ENCODE measurements at places on chromosomes 1 and 21.

GRCh38 chr1:98429965-98430443, 231.5 kb upstream of the SNX7 start:
- no peak for DNase-seq

DNA sequence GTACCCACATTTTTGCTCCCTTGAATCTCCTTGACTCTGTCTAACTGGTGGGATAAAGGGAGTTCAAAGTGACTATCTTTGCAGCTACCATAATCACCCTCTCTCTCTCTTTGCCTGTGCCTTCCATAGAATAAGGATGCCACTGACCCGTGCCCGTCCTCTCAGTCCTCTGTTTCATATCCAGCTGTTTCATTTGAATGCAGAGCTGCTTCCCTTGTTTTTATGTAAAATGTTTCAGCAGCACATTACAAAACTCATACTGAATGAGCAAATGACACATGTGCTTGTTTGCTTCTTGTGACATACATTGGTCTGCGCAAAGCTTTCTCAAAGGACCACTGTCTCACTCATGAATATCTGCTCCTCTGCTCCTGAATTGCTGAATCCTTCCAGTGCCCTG, 38.4 kb downstream of the CDC42 start:
- no peak for DNase-seq

DNA sequence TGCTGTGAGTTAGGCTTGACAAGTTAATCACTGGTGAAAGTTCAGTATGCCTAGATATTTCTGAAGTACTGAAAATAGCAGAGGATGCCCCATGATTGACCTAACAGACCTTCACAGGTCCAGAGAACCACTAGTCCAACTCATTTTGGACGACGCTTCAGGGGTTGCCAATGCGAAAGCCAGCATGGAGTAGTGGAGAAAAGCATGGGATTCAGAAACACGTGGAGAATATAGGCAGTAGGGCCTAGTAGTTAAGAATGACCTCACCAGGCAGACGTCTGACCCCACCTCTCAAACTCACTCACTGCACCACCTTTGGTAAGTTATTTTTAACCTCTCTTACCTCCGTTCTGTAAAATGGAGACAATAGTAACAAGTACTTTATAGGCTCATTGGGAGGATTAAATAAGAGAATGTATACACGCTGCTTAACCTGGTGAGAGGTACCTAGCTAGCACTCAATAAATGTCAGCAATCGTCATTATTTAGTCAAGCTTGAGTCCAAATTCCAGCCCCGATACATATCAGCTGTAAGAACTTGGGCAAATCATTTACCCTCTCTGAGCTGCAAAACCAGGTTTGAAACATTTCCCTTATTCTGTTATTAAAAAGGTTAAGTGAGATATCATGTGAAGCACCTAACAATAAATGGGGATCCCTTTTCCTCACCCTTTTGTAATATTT, 13.2 kb downstream of the PLPP3 start:
- DNase-seq = no peak

DNA sequence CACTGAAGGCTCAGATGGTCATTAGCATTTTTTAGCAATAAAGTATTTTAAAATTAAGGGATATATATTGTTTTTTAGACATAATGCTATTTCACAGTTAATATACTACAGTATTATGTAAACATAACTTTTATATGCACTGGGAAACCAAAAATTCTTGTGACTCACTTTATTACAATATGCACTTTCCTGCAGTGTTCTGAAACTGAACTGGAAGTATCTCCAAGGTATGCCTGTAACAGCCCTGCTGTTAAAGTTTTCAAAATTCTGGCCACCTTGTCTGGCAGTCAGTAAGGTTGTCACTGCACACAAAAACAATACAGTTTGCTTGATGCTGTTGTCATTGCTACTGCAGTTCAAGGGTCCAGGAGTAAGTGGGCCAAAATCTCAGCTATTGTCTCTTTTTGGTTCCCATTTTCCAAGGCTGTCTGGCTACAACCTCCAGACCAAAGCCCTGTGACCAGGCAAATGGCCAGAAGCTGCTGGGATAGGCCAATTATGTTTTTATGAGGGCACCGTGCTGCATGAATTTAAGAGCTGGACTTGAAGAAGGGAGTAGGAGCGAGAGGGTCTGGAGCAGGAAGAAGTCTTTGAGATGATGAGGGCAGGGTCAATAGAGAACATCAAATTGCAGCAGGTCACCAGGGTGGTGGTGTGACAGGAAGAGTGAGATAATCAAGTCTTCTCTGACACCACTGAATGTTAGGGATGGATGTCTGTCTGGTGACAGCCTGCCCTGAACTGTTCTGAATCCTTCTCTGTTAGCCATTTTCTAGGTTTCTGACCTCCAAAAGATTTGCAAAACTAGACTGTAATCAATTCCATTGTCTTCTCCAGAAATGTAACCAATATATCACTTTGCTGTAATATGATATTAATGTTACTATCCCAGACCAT, 82.3 kb upstream of the CACHD1 start:
- no peak for DNase-seq

DNA sequence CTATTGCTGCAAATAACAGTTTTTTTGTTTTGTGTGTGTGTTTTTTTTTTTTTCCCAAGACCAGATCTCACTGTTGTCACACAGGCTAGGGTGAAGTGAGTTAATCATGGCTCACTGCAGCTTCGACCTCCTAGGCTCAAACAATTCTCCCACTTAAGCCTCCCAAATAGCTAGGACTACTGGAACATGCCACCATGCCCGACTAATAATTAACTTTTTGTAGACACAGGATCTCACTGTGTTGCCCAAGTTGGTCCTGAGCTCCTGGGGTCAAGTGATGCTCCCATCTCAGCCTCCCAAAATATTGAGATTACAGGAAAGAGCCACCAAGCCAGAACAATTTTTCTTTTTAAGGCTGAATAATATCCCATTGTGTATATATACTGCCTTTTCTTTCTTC, 34.9 kb downstream of the DRAM2 start:
- no peak for DNase-seq

GRCh38 chr1:95048317-95048716, 24.4 kb downstream of the ALG14 start:
- no peak for DNase-seq

DNA sequence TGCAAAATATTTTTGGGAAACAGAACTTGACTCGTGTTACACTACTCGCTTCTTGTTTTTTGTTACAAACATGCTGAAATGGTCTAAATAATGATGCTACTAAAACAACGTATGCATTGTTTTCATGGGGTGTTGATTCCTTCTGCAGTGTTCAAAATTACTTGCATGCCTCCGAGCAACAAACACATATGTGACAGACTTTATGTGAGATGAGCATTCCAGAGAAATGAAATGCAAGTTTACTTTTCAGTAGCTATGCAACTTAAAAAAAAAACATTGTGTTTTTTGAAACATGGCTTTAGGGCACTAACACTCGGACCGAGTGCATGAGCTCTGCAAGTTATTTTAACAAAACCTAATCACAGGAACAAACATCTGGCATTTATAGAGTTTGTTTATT, 84.8 kb downstream of the CAMTA1 start:
- DNase-seq = no peak

- DNase-seq = no peak
These were observed 233.3 kb downstream of the KCNJ6 start for GRCh38 chr21:37682966-37683365.

DNA sequence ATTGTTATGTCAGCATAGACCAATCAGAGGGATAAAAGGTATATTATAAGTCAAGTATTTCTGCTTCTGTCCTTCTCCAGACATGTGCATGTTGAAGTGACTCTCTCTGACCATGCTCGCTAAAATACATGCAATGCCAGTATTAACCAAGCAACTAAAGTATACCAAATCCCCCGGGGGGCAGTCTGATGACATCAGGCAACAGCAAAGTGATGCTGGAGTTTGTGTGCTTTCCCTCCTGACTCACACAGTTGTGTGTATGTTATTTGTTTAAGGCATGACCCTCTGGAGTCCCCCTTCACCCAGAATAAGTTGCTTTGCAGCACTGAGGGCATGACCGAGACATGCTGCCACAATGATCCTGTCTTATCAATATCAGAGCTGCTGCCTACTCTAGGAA, 2.1 kb downstream of the BRINP2 start:
- DNase-seq = no peak

GRCh38 chr21:41744028-41744930, 22.6 kb downstream of the RIPK4 start:
- DNase-seq = no peak

GRCh38 chr1:9013819-9014218, 12.4 kb downstream of the SLC2A7 start:
- DNase-seq = no peak

DNA sequence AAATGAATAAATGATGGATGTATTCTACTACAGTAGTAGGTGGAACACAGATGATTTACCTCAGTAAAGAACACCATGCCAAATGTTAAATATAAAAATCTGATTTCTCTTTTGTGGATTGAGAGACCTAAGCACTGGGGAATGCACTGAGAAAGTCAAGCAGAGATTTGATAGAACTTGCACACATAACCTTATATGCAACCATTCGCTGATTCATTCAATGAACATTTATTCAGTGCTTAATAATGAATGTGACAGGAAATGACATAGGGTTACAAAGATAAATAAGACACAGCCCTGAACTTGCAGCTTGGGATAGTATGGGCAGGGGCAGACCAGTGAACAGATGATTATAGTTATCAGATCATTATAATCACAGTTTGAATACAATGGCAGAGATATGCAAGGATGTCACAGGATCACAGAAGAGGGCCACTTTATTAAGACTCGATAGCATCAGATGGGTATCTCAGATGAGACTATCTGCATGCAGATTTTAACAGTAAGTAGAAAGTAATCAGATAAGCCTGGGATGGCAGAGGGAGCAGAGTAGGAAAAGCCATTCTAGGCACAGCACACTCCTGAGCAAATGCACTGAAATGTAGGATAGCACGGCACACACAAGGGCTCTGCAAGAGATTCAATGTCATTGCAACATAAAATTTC, 169.4 kb downstream of the ASTN1 start:
- no peak for DNase-seq

DNA sequence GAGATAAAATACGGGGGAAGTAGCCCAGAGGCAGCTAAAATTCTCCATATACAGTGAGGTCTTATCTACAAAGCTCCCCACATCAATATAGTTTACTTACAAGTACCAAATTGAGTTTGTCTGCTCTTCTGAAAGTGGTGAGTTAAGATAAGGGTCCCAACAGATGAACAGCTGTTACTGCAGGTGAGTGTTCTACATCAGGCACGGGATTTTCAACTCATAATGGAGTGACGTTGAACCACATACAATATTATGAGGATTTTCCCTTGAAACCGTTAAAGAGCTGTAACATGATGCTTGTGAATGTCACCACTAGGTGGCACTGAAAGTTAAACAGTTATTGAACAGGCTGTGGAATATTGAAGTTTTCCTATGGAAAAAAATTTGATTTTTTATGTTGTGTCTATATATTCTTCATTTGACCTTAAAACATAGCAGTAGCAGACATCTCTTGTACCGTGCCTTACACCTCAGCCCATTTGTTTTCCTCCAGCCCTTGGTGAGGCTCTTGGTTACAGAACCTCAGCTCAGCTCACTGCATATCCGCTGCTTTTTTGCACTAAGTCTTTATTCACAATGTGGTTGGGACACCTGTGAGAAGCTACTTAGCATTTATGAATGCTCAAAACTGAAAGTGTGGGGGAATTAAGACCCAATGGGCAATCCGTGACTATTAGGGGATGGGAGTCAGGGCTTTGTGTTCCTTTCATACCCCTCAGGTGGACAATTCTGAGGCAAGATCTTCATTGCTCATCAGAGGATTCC, 23.2 kb downstream of the CD1D start:
- DNase-seq = no peak

DNA sequence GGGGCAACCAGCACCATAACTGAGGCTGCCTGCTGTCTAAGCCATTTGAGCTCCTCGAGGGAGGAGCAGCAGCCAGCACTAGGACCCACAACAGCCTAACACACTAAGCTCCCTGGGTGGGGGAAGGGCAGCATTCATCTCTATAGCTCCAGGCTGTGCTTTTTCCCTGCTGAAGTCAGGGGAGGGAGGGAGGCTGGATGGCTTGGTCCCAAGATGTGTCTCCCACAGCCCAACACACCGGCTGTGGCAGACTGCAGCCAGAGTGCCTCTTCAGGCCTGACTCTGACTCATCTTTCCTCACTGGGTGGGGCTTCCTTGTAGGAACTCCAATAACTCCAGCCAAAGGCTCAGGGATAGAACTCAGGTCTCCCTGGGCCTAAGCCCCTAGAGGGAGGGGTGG, 296.3 kb downstream of the PRDM2 start:
- DNase-seq = no peak

DNA sequence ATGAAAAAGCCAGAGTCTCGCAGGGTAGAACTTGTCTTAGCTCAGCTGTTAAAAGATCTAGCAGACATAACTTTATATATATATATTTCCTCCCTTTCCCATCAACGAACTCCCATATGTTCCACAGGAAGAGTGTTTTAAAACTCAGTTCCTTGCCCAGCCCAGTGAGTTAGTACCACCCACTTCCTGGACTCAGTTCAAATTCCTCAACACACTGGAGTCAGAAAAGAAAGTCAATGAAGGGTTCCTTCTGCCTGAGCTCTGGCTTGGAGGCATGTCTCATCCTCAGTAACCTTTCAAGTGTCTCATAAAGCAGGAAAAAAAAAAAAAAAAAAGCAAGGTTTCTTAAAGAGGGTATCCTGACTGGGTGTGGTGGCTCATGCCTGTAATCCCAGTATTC, 15.6 kb downstream of the TPM3 start:
- DNase-seq = no peak

- DNase-seq = no peak
These were observed 69.5 kb downstream of the PDE9A start for GRCh38 chr21:42722808-42723473.

GRCh38 chr21:27466140-27466539, 499.3 kb upstream of the ADAMTS5 start:
- DNase-seq = no peak

DNA sequence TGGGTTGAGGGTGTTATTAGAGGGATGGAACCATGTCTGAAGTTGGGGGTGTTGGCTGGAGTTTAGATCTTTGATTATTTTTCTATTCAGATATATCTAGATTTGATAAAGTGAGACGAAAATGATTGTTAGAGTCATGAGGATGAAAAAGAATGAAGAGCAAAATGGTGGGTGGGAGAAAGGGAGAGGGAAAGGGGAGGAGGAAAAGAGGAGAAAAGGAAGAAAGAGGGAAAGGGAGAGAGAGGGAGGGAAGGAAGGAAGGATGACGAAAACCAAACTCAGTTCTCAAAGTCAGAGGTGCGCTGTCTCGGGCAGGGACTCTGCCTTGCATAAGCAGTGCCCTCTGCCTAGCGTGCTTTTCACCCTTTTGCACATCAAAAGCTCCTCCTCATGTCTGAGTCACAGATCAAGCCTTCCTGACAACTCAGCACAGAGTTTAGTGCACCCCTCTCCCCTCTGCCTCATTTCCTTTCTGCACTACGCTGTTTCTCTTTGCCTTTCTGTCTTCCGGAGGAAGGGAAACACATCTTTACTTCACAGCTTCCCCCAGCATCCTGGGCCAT, 225.8 kb upstream of the PROX1 start:
- no peak for DNase-seq

DNA sequence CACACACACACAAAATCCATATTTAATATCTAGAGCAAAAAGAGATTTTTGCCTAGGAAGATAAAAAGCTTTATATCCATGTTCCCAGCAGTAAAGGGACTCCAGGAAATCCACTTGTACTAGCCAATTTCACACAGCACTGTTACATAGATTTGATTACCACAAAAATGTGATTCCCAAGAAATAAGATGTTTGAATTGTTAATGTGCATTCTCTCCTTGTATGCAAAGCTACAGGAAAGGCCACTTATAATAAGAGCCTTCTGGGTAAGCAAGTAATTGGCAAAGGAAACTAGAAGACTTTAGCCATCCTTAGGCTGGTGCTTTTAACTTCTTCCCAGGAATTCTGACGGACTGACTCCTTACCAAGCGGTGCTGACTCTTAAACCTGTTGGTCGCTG, 89.3 kb downstream of the LBR start:
- no peak for DNase-seq

- no peak for DNase-seq
These were observed 127.5 kb upstream of the SOD1 start for GRCh38 chr21:31531967-31532366.

Measured in cortex of kidney (tissue), 1 donor.